ENCODE measurements at places on chromosomes 11 and 22.
A peak's percentile ranks its signal among the peaks of the same experiment; 100 is the strongest.

DNA sequence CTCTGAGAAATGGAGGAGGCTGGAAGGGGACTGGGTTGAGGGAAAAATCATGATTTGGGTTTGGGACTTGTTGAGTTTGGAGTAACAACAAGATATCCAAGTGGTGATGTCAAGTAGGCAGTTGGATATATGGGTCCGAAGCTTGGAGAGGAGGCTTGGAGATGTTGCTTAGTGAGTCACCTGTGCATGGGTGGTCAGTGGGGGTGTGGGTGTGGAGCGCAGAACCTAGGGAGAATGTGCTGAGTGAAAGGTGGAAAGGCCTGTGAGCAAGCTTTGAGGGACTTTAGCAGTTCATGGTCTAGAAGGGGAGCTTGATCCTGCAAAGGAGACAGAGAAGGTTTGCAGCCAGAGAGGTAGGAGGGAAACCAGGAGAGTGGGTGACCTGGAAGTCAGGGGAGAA lies 38.2 kb downstream of the PRDM11 start:
- DNase-seq: no peak

GRCh38 chr11:134366254-134366653 lies 34.5 kb downstream of the GLB1L2 start:
- no peak for DNase-seq

DNA sequence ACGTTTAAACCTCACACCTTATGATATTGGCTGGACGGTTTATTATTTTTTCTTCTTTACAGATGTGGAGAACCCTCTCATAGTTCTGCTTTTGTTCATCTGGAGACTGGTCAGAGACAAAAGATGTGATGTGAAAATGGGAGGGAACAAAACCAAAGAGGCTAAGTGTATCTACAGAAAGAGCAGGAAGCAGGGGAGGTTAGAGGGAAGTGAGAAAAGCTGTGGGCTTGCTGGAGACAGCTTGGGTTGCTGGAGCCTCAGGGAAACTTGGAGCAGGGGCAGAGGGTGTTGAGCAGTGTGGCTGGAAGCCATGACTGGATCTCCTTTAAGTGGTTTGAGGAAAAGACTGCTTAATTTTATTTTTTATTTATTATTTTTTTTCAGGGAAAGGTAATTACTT lies 79.0 kb upstream of the SNX19 start:
- DNase-seq: peak; percentile 98

GRCh38 chr11:62127426-62127825 lies 3.6 kb downstream of the INCENP start:
- DNase-seq: no peak
